Thoracic aorta (tissue), 2 donors: ENCODE measurements at places on chromosomes 13 and 19. TPM values are rescaled to one million over a fixed set of nuclear protein-coding genes. Genes with fewer than 3 reads are reported as not detected.

DNA sequence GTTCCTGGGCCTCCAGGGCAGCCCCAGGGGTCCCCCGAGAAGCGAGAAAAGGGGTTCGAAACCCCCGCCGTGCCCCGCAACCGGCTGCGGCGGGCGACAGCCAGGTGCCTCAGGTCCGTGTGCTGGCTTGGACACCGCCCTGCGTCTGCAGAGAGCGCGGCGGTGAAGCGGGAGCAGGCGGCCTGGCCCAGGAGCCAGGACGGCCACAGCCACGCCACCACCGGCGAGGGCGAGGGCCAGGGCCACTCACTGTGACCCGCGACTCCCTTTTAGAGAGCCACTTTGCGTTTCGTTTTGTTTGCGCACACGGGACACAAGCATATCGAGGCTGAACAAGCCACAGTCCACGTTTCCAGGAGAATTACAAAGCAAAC, 110.4 kb downstream of the CRYL1 start:
- no peaks in the 10 kb centered on the region for H3K27me3 ChIP-seq
- peaks cover 19% of the 10 kb centered on the region for H3K4me1 ChIP-seq
- no peak overlapping the region for H3K4me3 ChIP-seq
- no peak for DNase-seq
- H3K27ac ChIP-seq, result no peak overlapping the region

- no peaks in the 10 kb centered on the region for H3K4me1 ChIP-seq
- no peaks in the 10 kb centered on the region for H3K36me3 ChIP-seq
- H3K27ac ChIP-seq, result peak overlapping the region; percentile 95
- H3K4me3 ChIP-seq, result peak overlapping the region; percentile 85
Observed at GRCh38 chr19:9792206-9793070, 23.9 kb upstream of the ZNF846 start.

TOMM40 gene
- 48.5 TPM for total RNA-seq

DNA sequence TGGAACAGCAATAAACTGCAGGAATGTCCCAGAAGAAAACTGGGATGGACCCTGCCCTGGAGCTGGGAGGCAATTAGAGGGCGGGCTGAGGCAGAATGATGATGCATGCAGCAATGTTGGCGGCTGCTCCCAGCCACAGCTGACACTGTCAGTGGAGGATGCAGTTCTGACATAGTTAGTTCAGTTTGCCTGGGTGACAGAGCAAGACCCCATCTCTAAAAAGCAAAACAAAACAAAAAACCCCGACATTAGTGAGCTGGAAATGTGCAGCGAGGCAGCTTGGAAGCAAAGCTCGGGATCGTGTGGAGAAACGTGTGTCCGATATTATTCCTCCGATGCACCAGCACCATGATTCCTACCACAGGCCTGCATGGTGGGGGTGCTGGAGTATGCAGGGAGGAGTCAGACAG, 110.1 kb upstream of the UQCRFS1 start:
- DNase-seq, result no peak
- no peaks in the 10 kb centered on the region for H3K4me1 ChIP-seq
- no peaks in the 10 kb centered on the region for H3K36me3 ChIP-seq

GRCh38 chr19:53907193-53907581, 1.9 kb upstream of the CACNG7 start:
- no peak overlapping the region for H3K4me3 ChIP-seq
- no peak for DNase-seq
- H3K36me3 ChIP-seq, result no peaks in the 10 kb centered on the region
- no peak overlapping the region for H3K27ac ChIP-seq
- H3K27me3 ChIP-seq, result peaks cover 22% of the 10 kb centered on the region

DNA sequence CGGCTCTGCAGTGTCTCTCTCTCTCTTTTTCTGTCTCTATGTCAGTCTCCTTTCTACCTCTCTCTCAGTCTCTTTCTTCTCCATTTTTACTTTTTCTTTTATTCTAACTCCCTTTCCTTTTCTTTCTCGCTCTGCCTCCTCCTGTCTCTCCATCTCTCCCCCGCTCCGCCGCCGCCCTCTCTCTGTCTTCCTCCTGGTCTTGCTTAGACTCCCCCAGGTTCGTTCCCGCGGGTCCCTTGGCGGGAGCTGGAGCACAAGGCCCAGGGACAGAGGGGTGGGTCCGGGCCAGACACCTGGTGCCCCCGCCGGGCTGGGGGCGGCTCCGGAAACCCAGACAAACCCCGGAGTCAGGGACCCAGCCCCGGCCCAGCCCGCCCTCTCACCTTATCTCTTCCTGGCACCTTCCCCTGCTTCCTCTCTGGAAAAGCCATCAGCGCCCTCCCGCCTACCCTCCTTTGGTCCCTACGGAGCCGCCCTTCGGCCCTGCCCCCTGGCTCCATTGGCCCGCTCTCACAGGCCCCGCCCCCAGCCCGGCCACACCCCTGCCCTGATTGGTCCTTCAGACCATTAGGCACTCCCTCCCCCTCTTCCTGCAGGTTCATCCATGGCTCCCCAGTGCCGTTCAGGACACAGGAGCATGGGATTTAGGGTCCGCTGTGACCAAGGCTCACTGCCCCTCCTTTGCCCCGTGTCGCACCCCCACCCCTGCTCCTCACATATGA, 15.4 kb upstream of the NOP53 start:
- H3K4me1 ChIP-seq, result peaks cover 24% of the 10 kb centered on the region
- DNase-seq, result no peak
- H3K4me3 ChIP-seq, result peak overlapping the region; percentile 72
- peaks cover 18% of the 10 kb centered on the region for H3K36me3 ChIP-seq

DNA sequence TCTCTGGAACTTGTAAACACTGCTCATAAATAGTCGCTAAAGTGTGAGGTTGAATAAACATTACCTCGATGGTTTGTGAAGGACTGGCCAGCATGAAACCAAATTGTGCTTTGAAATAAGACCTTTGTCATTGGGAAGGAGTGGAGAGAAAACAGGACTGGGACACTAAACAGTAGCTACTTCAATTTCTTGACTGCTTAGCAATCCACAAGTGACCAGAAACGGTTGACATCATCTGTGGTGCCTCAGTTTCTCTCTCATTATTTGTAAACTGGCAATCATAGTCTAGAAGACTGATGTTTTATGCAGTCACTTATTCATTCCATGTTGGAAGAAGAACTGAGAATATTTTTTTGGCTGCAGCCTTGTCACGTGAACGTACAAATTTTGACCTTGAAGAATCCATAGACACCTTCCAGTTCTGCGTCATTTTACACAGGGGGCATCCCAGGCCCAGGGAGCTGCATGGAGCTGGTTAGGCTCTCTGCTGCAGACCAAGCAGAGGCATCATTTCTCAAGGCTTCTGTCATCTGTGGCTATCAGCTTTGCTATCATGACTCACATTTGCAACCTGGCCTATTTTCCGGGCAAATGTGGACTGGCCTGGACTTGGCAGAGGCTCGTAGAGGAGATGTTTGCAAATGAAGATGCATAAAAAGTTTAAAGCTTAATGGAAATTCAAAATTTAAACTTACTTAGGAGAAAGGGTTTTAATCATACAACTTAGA, 391.8 kb downstream of the FGF9 start:
- H3K4me3 ChIP-seq, result no peak overlapping the region
- no peaks in the 10 kb centered on the region for H3K36me3 ChIP-seq
- H3K4me1 ChIP-seq, result no peaks in the 10 kb centered on the region
- H3K27me3 ChIP-seq, result no peaks in the 10 kb centered on the region
- DNase-seq, result no peak
- no peak overlapping the region for H3K27ac ChIP-seq
